Trophoblast cell (in vitro differentiated cells and primary cell): ENCODE measurements at places on chromosomes 3 and 15.

DNA sequence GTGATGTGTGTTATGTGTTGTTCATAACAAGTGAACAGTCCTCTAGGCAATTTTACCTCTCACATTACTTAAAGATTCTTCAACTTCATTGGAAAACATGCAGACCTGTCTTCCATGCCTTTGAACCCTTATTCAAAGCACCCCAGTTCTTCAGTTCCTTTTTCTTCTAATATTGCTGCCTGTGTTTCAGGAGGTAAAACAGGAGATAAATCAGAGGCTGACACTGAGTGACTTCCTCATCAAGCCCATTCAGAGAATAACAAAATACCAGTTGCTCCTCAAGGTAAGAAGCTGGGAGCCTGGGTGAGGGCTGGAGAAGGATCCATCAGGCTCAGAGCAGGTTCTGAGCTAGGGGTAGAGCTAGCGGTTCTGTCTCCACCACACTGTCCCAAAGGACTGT lies 71.1 kb upstream of the UMPS start:
- no peak overlapping the region for H3K4me3 ChIP-seq
- H3K27ac ChIP-seq: no peak overlapping the region
- no peaks in the 10 kb centered on the region for H3K27me3 ChIP-seq
- peaks cover 10% of the 10 kb centered on the region for H3K36me3 ChIP-seq
- no peak for DNase-seq

GRCh38 chr3:171363202-171363601 lies 97.0 kb downstream of the TNIK start:
- no peaks in the 10 kb centered on the region for H3K36me3 ChIP-seq
- no peaks in the 10 kb centered on the region for H3K27me3 ChIP-seq
- H3K4me1 ChIP-seq: no peaks in the 10 kb centered on the region

- DNase-seq: no peak
- no peaks in the 10 kb centered on the region for H3K4me1 ChIP-seq
- no peak overlapping the region for H3K27ac ChIP-seq
- no peak overlapping the region for H3K4me3 ChIP-seq
Measured at GRCh38 chr3:71956069-71956340, 171.1 kb upstream of the PROK2 start.

GRCh38 chr15:72737061-72737460 lies 46.5 kb downstream of the ADPGK start:
- H3K27ac ChIP-seq: no peak overlapping the region
- no peaks in the 10 kb centered on the region for H3K4me1 ChIP-seq
- H3K4me3 ChIP-seq: no peak overlapping the region
- peaks cover 3% of the 10 kb centered on the region for H3K36me3 ChIP-seq
- DNase-seq: no peak
